Gastrocnemius medialis (tissue), 4 donors: ENCODE measurements at places on chromosomes 2 and 18. TPM values are rescaled to one million over a fixed set of nuclear protein-coding genes. Genes with fewer than 3 reads are reported as not detected.

The SP3 gene
- total RNA-seq, result 62.7 TPM

The CSRNP3 gene
- 0.27 TPM for total RNA-seq

The CHRNG gene
- 35.5 TPM for total RNA-seq

The SLC9A2 gene
- 5.0 TPM for total RNA-seq

The MOGAT1 gene
- not detected for total RNA-seq

The AFTPH gene
- total RNA-seq, result 18.1 TPM

The LRRTM4 gene
- 0.36 TPM for total RNA-seq

The PRSS56 gene
- 2.5 TPM for total RNA-seq

The SLC16A14 gene
- 0.65 TPM for total RNA-seq

The KCNG2 gene
- total RNA-seq, result not detected

The ALK gene
- total RNA-seq, result not detected

The MTIF2 gene
- 28.0 TPM for total RNA-seq

The ZNF396 gene
- total RNA-seq, result 0.80 TPM

The MYOM1 gene
- total RNA-seq, result 281 TPM

The RGPD3 gene
- 0.23 TPM for total RNA-seq

The RAPGEF4 gene
- 1.4 TPM for total RNA-seq

The DSC2 gene
- total RNA-seq, result 0.56 TPM

The SH3YL1 gene
- 9.6 TPM for total RNA-seq

The DSG1 gene
- not detected for total RNA-seq

The SESTD1 gene
- total RNA-seq, result 11.0 TPM

The KCTD18 gene
- total RNA-seq, result 16.6 TPM
